ENCODE measurements at places on chromosomes 3 and 15. TPM values are rescaled to one million over a fixed set of nuclear protein-coding genes. Genes with fewer than 3 reads are reported as not detected.

The EOGT gene
- 13.6 TPM for total RNA-seq

The FILIP1L gene
- 1.5 TPM for total RNA-seq

The KCNAB1 gene
- total RNA-seq: 0.08 TPM

The CMTM6 gene
- 49.1 TPM for total RNA-seq

The SPATA12 gene
- not detected for total RNA-seq

The SLC22A14 gene
- total RNA-seq: not detected

The CXCR6 gene
- 27.6 TPM for total RNA-seq

The ZNF609 gene
- 40.5 TPM for total RNA-seq

The LDHAL6B gene
- total RNA-seq: not detected

The CP gene
- total RNA-seq: not detected
